Activated naive CD8-positive, alpha-beta T cell treated with anti-CD3 and anti-CD28 coated beads, Interleukin-2, amount 10 ng/mL, durations not matched to agents 7 days and 5 days (primary cell): ENCODE measurements at places on chromosomes 2 and 18. TPM values are rescaled to one million over a fixed set of nuclear protein-coding genes. Genes with fewer than 3 reads are reported as not detected.

Gene CNGA3
- total RNA-seq = not detected

GRCh38 chr2:230957756-230958391, 32.8 kb upstream of the GPR55 start:
- H3K4me3 ChIP-seq = peak overlapping the region; percentile 87
- peaks cover 38% of the 10 kb centered on the region for H3K4me1 ChIP-seq
- no peaks in the 10 kb centered on the region for H3K27me3 ChIP-seq
- peaks cover 1% of the 10 kb centered on the region for H3K36me3 ChIP-seq
- no peak for DNase-seq

DNA sequence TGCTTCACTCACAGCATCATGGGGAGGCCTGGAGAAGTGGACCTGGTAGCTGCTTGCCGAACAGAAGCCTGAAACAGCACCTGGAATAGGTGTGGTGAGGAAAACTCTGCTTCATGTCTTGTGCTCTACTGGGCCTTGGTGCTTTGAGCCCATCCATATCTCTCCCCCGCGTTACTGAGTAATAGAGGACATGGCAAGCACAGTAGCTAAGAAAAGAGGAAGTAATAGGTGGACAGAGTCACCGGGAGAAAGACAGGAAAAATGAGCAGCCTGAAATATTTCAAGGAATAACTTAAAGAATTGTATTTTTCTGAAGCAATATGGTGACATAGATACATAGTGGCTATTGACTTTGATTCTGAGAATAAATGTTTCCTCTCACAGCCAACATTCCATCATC, 14.0 kb upstream of the HNMT start:
- H3K27me3 ChIP-seq = no peaks in the 10 kb centered on the region
- DNase-seq = no peak
- no peak overlapping the region for H3K4me3 ChIP-seq
- H3K27ac ChIP-seq = no peak overlapping the region
- peaks cover 2% of the 10 kb centered on the region for H3K36me3 ChIP-seq

DNA sequence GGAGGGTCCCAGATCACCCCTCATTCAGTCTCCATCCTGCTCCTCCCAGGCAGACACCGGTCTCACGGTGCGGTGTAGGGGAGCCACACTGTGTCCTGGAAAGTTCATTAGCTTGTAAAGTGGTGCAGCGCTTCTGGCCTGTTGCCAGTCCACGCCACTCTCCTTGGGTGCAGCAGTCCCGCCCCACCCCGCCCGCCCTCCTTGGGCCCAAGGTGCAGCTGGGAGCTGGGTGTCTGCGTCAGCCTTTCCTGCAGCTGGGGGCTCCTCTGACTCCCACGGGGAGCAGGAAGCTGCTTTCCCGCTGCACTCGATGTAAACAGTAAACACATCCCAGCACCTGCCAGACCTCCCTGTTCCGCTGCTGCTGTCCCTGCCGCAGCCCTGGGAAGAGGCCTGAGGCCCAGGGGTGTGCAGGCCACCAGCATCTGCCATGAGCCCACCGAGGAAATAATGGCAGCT, 53.8 kb upstream of the ASB18 start:
- H3K27ac ChIP-seq = no peak overlapping the region
- no peak overlapping the region for H3K4me3 ChIP-seq
- H3K4me1 ChIP-seq = no peaks in the 10 kb centered on the region
- DNase-seq = no peak

DNA sequence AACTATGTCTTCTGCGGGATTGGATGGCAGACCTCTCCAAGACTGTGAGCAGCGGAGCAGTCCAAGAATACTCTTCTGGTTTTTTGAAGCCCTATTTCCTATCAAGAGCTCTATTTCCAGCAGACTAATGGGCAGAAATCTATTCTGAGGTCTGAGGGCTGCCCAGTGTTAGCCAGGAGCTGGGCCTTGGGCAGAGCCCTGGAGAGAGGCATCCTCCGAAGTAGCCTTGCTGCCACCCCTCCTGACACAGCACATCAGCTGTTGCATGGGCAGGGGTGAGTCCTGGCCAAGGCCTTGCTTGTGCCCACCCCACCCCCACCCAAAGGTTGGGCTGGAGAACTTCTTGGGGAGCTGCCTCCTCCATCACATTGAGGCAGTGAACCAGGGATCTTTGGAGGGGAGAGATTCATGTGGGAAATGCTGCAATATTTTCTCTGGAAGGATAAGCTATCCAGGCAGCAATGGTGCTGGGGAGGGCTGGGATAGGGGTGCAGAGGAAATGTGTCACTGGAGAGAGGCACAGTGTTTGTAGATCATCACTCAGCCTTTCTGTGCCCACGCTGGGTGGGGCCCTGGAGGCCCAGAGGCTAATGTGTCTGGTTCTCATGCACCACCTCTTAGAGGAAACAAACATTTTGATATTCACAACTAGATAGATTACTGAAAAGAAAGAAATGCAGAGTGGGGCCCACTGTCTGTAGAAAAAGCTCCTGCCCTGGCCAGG, 104.7 kb downstream of the VSNL1 start:
- H3K36me3 ChIP-seq = no peaks in the 10 kb centered on the region
- no peaks in the 10 kb centered on the region for H3K27me3 ChIP-seq
- no peak overlapping the region for H3K4me3 ChIP-seq
- no peak for DNase-seq
- peaks cover 2% of the 10 kb centered on the region for H3K4me1 ChIP-seq
- no peak overlapping the region for H3K27ac ChIP-seq

Gene DUSP19
- total RNA-seq = 1.7 TPM

DNA sequence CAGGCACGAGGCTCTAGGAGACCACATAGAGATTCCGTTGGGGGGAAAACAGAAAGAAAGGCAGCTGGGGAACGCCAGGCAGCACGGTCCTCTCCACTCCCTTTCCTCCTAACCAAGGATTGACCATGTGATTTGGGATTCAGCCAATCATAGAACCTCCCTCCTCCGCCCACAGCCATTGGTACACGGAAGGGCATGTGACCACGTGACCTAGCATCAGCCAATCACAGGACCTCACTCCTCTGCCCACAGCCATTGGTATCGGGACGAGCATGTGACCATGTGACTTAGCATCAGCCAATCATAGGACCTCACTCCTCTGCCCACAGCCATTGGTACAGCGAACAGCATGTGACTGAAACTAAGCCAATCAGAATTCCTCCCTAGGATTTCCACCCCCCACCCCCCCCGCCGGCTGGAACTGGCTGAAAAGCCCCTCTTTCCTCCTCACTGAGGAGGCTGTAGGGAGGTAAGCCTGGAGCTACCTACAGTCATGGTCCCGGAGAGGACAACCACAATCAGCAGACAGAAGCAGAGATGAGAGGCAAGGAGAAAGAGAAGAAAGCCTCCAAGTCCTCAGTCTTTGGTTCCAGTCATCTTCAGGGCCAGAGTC, 7.6 kb downstream of the SERPINE2 start:
- peaks cover 26% of the 10 kb centered on the region for H3K4me1 ChIP-seq
- H3K27me3 ChIP-seq = no peaks in the 10 kb centered on the region
- peaks cover 25% of the 10 kb centered on the region for H3K36me3 ChIP-seq

GRCh38 chr18:51226068-51226467, 28.6 kb upstream of the MEX3C start:
- no peak overlapping the region for H3K4me3 ChIP-seq
- H3K36me3 ChIP-seq = peaks cover 2% of the 10 kb centered on the region
- DNase-seq = no peak
- H3K27ac ChIP-seq = no peak overlapping the region
- no peaks in the 10 kb centered on the region for H3K4me1 ChIP-seq
- H3K27me3 ChIP-seq = no peaks in the 10 kb centered on the region

DNA sequence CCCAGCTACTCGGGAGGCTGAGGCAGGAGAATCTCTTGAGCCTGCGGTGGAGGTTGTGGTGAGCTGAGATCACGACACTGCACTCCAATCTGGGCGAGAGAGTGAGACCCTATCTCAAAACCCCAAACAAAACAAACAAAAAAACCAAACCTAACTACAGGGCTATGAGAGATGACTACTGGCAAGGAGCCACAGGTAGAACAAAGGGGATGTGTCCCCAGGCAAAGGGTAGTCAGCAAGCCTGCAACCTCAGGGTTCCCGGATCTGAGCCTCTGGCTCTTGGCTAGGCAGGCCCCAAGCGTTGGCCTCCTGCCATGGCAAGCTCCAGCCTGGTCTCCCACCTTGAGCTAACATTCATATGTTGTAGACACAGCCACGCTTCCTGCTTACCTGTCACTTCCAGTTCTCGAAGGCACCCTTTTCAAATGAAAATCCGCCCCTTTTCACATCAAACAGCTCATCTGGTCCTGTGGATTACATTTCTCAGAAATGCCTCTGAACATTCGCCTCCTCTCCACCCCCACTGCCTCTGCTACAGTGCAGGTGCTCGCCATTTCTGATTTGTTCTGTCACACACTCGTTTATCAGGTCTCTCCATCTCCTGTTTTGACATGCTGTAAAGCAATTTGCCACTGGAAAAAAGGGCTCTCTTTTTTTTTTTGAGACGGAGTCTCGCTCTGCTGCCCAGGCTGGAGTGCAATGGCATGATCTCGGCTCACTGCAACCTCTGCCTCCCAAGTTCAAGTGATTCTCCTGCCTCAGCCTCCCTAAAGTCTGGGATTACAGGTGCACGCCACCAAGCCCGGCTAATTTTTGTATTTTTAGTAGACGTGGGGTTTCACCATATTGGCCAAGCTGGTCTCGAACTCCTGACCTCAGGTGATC, 13.1 kb upstream of the ACTR3 start:
- peak overlapping the region; percentile 70 for H3K4me3 ChIP-seq
- H3K27ac ChIP-seq = peak overlapping the region; percentile 92
- H3K36me3 ChIP-seq = peaks cover 24% of the 10 kb centered on the region
- peaks cover 47% of the 10 kb centered on the region for H3K4me1 ChIP-seq
- H3K27me3 ChIP-seq = no peaks in the 10 kb centered on the region

DNA sequence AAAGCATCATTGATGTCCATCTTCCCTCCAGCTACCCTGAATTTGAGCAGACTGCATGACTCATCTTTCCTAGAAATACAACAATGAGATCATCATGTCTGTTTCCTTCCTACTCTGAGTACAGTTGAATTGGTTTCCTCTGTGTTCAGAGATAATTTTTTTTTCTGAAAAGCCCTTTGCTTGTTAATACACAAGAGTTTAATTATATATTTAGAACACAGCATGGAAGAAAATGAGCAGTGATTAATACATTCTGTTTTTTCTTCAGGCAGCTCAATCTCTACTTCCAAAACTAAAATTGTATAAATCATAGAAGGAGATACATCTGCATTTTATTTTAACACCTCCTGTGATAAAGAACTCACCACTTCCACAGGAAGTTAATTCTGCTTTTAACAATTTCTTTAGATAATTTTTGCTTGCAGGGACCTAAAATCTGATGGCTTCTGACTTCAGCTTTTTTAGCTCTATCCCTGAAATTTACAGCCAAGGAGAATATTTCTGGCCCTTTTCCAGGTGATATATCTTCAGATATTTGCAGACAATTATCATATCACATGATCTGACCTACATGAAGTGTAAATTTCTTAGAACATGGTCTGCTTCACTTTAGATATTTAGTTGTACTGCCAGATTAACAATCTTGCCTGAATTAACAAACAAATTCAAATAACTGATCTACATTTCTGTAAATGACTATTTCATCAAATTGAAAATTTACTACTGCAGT, 249.0 kb downstream of the TRIB2 start:
- H3K4me1 ChIP-seq = peaks cover 39% of the 10 kb centered on the region
- H3K4me3 ChIP-seq = peak overlapping the region; percentile 63
- no peak for DNase-seq
- H3K27ac ChIP-seq = peak overlapping the region; percentile 82
- H3K36me3 ChIP-seq = peaks cover 19% of the 10 kb centered on the region
- no peaks in the 10 kb centered on the region for H3K27me3 ChIP-seq
